ENCODE measurements at places on chromosomes 2 and 18.

GRCh38 chr2:137228566-137228965 lies 463.2 kb downstream of the THSD7B start:
- no peak for DNase-seq

DNA sequence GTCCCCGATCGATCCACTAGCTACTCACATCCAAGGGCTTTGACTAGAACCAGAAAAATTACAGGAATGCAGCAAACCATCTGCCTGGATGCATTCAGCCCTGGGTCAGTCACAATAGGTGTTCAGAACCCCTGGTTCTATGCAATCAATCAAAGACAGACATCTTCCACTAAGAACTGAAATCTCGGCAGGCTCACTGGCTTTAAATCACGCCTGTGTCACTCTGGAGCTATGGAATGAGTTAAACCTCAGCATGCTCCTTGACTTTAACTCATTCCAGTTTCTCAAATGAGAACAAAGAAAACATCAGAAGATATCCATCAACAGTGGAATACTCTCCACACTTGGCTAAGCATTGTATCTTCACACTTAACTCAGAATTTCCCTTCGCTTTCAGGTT lies 68.1 kb upstream of the SPTBN1 start:
- no peak for DNase-seq

GRCh38 chr2:152036611-152037469 lies 62.0 kb downstream of the CACNB4 start:
- DNase-seq = peak; percentile 88

DNA sequence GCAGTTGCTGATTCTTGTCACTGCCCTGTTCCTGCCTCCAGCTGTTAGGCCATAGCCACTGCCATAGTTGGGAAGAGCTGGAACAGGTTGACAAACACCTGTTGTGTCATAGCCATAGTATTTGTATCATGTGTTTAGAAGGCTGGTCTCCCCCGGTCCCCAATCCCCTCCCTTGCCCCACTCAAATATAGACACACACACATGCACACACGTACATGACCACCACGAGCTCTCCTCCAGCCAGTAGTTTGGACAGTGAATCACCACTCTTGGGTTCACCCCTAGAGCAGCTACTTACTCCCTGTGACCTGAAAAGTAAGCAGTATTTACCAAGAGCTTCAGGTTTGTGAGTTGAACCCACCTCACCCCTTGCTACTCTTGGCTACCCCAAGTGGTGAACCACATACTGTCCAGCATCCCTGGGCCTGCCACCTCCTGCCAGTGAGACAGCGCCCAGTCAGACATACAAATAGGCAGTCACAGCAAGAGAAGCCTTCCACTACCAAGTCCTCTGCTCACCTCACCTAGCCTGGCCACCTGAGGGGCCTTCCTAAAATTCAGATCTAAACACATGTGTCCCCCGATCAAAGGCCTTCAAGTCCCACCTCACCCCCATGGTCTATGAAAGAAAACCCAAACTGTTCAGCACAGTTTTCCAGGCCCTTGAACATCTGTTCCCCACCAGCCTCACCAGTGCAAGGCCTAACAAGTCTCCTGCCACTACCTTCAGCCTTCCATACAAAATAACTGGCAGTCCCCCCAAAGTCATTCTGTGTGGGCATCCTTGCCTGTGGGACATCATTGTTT lies 7.1 kb downstream of the PCBP1 start:
- DNase-seq = no peak

- no peak for DNase-seq
These were observed 32.6 kb upstream of the RND3 start for GRCh38 chr2:150520033-150520432.

DNA sequence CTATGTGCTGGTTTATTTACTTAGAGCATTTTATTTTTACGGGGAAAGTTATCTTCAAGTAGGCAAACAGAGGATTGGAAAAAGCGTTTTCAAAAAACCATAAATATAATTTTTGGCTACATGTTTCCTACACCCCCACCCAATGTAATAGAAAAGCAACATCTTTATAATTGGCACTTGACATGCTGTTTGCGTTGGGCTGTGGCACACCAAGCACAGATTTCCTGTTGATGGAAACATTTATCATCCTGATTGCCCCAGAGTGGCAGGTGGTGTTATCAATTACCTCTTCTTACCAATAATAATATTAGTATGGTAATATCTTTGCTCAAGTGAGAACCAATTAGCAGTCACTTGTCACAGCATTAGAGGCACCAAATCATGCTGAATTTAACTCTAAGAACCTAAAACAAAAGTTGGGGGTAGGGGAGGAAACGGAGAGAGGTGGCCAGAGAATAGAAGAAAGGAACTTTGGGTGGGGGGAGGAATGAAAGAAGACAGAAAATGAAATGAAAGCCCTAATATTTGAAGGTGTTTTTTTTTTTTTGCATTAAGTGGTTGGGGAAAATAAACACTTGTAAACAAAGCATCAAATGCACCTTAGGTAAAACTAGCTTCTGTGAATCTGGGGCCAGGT lies 3.8 kb upstream of the SALL3 start:
- no peak for DNase-seq

- DNase-seq = no peak
These were observed 824 bp upstream of the VPS54 start for GRCh38 chr2:64019975-64020528.

DNA sequence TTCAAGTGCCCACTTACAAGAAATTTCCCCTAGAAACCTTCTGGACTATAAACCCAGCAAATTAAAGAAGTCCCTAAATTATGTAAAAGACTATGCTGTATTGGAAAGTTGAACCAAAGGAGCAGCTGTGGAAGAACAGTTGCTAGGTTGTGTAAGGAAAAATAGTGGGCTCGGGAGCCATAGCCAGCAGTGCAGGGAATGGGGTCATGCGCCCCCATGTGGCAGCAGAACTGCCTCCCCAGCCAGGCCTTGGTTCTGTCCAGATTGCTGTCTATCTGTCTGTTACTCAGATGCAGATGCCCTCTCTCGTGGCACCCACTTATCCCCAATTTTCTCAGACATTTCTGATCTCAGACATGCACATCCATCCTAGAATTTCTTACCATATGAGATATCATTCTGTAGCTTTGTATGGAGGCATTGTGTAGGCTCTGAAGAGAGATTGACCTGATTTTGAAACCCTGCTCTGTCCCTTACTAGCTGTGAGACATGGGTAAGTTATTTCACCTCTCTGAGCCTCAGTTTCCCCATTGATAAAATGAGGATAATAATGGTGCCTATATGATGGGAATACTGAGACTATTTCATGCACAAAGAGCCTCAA lies 258.3 kb downstream of the SS18 start:
- DNase-seq = peak; percentile 26

DNA sequence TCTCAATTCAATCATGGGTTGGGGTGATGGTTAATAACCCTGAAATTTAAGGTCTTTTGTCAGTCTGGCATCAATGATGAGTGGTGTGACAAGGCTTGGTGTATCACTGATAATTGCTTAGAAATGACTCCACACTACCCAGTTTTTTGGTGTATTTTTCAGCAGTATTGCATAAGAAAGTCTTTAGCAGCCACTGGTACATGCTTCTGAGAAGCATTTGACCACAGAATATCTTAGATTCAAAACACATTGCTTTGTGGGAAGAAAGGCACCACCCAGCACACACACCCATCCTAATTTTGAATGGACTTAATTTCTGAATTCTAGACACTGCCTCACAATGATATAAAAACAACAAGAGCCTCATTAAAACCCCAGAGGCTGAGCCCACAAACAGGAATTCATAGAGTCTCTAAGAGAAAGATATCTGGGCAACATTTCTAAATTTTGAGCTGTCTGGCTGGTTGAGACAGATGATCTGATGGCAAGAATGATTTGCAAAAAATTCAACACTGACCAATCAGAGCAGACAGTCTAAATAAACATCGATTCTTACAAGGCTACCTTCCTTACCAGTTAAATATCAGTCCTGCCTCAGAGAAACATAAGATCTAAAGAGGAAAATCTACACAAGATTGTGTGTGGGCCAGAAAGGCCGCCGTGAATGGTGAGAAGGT lies 114.7 kb upstream of the CYP1B1 start:
- no peak for DNase-seq

DNA sequence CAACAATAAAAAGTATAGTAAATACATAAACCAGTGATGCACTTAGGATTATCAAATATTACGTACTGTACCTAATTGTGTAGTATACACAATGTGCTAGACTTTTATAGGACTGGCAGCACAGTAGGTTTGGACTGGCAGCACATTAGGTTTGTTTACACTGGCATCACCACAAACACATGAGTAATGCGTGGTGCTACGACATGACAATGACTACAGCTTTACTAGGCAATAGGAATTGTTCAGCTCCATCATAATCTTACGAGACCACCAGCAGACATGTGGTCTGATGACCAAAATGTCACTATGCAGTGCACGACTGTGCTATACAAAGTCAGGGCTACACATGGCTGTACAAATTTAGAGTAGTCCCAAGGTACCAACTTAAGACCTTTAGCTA lies 2.3 kb downstream of the MBOAT2 start:
- no peak for DNase-seq

- DNase-seq = no peak
These were observed 56.0 kb downstream of the SH3BP4 start for GRCh38 chr2:235007664-235008457.

- no peak for DNase-seq
These were observed 115.3 kb downstream of the FHOD3 start for GRCh38 chr18:36412778-36413177.

GRCh38 chr2:191620144-191620543 lies 57.8 kb upstream of the NABP1 start:
- DNase-seq = no peak

- no peak for DNase-seq
These were observed 183.0 kb upstream of the HS6ST1 start for GRCh38 chr2:128501700-128502099.

DNA sequence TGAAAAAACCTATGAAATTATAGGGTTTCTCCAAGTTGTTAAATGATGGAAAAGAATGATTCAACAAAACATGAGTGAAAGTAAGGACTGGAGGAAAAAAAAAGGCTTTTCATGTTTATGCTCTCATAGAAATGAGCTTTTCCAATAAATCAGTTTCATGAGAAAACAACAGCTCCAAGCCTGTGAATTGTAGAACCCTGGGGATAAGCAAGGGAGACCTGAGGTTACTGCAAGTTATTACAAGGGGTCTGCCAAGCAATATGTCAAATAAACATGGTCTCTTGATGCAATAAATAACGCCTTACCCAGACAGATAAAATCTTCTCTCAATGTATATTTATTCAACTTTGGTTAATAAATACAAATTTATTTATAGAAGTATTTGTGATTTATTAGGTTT lies 577.9 kb upstream of the GCFC2 start:
- DNase-seq = no peak

DNA sequence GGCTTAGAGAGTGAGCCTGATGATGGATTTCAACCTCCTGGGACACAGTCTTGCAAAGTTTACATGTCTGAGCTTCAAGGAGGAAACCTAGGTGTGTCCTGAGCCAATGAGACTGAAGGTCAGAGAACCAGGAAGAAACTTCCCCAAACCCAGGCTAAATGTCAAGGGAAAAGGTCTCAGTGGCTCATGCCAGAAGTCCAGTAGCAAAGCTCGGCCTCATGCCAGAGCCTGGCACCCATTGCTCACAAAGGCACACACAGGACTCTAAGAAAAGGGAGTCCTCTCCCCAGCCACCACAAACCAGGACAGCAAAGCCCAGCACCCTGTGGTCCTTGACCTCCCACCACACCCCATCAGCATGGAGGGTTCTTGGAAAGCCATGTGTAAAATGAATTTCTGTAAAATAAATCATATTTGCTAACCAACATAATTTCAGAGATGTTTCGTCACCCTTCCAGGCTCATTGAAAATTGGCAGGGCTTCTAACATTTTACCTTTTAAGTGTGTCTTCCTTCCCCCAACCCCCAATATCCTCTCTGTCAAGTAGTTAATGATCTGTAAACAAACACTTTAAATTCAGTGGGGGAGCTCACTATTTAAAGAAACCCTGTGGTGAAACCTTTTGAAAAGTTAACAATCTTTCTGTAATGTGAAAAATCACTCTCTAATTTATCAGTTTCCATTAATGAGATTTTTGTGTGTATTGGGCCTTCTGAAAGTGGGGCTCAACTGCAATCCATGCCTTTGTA lies 77.1 kb downstream of the BCL11A start:
- no peak for DNase-seq

DNA sequence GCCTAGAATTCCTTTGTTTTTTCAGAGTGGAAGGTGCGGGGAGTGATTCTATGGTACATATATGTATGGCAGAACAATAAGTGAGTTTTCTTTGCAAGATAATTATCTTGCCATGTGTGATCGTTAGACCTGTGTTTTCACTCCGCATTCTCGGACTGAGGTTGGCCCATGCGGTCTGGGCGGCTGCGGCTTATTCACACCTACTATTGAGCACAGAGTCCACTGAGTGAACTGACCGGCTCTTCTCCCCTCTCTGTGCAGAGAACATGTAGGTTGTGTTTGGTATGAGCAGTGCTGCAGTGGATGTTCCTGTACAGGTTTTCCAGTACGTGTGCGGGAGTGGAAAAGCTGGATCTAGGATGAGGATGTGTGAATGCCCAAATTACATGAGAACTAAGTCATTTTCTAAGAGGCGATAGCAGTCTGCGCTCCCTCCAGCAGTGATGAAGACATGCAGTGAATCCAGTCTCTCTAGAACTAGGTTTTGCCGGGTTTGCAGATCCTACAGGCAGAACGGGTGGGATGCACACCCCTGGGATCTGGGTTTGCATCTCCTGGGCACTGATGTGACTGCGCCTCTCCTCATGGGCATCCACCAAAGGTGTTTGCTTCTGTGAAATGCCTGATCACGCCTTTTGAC lies 27.1 kb downstream of the MTERF4 start:
- no peak for DNase-seq

GRCh38 chr18:21980744-21981143 lies 188.6 kb upstream of the GATA6 start:
- DNase-seq = no peak

- DNase-seq = no peak
These were observed 248.8 kb upstream of the FN1 start for GRCh38 chr2:215684448-215685237.

DNA sequence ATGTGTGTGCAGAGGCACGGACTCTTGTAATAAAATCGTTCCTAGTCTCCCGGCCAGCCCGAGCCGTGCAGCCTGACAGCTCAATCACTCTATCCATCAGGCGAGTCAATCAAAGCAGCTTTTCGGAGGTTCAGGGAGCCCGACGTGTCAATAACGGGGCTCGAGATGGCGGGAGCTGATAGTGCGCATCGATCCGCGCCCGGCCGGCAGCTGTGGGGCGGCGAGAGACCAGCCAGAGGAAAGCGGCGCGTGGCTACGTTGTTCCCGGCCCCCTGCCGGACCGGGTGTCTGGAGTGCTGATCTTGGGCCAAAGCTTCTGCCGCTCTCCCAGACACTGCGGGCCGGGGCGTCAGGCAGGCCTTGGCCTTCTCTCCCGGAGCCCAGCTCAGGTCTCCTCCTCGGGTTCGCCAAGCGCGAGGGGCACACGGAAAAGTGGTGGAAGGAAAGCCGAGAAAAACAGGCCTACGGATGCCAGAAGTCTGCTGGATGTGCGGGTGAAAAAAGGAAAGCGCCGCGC lies 2.4 kb downstream of the EN1 start:
- DNase-seq = no peak

- no peak for DNase-seq
These were observed 57.1 kb downstream of the OXER1 start for GRCh38 chr2:42706836-42707235.

- DNase-seq = peak; percentile 12
These were observed 32.8 kb downstream of the SRBD1 start for GRCh38 chr2:45578056-45578843.
